ENCODE measurements at places on chromosomes 5 and 9. TPM values are rescaled to one million over a fixed set of nuclear protein-coding genes. Genes with fewer than 3 reads are reported as not detected.

The PCA3 gene
- total RNA-seq = not detected

The TCF7 gene
- total RNA-seq = 0.94 TPM

The PCDHA12 gene
- total RNA-seq = 0.15 TPM

The NDOR1 gene
- 1.6 TPM for total RNA-seq

The CATSPER3 gene
- not detected for total RNA-seq

The SIT1 gene
- 0.15 TPM for total RNA-seq

The ACOT12 gene
- total RNA-seq = not detected

The CER1 gene
- total RNA-seq = not detected

The ZBTB34 gene
- 4.4 TPM for total RNA-seq

The IFNK gene
- total RNA-seq = not detected

The PPP3R2 gene
- total RNA-seq = not detected

The FBLL1 gene
- total RNA-seq = 3.0 TPM

The IL5 gene
- not detected for total RNA-seq

The SPINK13 gene
- not detected for total RNA-seq

The MAPK9 gene
- 29.7 TPM for total RNA-seq

The CEL gene
- 0.15 TPM for total RNA-seq

The WDR70 gene
- 25.9 TPM for total RNA-seq

The MYOZ3 gene
- 1.9 TPM for total RNA-seq

The EFNA5 gene
- total RNA-seq = 4.4 TPM

The EIF4E1B gene
- not detected for total RNA-seq

The TNFSF15 gene
- total RNA-seq = under 0.01 TPM

The PLPP7 gene
- total RNA-seq = 11.4 TPM

The WDR41 gene
- 69.5 TPM for total RNA-seq

The RIGI gene
- 8.0 TPM for total RNA-seq

The C9orf153 gene
- total RNA-seq = 0.08 TPM

The HARS2 gene
- 27.4 TPM for total RNA-seq

The LARP1 gene
- total RNA-seq = 22.1 TPM

The IZUMO3 gene
- not detected for total RNA-seq

The PCDHGA1 gene
- total RNA-seq = 0.75 TPM

The SKP2 gene
- total RNA-seq = 10.2 TPM

The ANKRD18B gene
- not detected for total RNA-seq

The PCDHGA4 gene
- total RNA-seq = 3.2 TPM

The LYSMD3 gene
- 16.2 TPM for total RNA-seq

The CARD6 gene
- 11.7 TPM for total RNA-seq

The ERBIN gene
- 22.3 TPM for total RNA-seq

The FOXI1 gene
- not detected for total RNA-seq

The DDX41 gene
- 138 TPM for total RNA-seq

The CCL19 gene
- total RNA-seq = not detected
